ENCODE measurements at places on chromosomes 6 and 20.

DNA sequence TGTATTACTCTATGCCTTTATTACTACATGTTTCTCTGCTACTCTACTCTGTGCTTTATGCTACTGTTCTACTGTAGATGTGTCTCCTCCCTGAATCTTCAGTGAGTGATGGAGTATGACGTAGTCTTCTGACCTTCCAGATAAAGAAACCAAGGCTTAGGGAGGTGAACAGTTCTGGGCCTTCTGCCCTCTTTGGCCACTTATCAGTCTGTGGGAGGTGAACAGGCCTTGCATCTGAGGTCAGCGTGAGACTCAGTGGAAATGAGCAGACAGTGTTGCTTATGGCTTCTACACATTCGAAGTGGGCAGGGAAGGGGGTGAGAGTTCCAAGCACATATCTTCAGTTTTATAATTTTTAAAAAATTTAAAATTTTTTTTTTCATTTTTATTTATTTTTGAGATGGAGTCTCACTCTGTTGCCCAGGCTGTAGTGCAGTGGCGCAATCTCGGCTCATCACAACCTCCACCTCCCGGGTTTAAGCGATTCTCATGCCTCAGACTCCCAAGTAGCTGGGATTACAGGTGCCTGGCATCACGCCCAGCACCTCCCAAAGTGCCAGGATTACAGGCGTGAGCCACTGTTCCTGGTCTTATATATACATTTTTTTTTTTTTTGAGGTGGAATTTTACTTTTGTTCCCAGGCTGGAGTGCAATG, 24.2 kb downstream of the MYBL2 start:
- DNase-seq = no peak

DNA sequence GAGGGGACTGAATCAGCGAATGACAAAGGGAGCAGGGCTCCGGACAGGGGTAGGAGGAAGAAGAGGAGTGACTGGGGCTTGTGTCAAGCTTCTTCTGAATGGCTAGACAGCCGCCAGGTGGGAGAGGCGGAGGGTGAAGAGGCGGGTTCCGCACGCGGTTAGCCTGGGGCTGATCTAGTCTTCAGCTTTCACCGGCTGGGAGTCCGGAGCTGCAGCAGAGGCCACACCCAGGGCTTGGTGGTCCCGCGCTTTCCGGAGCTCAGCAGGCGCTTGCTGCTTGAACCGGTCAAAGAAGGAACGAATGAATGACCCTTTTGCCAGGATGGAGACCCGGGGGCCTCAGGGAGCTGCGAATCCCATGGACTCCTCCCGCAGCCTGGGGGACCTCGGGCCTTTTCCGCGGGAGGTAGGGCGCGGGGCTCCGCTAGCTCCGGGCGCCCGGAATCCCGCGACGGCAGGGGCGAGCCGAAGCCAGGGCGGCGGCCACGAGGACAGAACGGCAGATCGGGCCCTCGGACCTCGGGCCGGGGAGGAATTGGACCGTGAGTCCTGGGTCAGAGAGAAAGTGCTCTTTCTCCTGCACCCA, at the start of gene C6orf141:
C6orf141 (plus strand) TSS at position 177 of the 586 bp plus-strand sequence; CDS start at position 302, 125 bp downstream.
- no peak for DNase-seq

GRCh38 chr6:54578261-54578660, 268.3 kb upstream of the FAM83B start:
- no peak for DNase-seq

- no peak for DNase-seq
These were observed 107.6 kb downstream of the THBS2 start for GRCh38 chr6:169145991-169146501.

GRCh38 chr6:143252961-143253360, 192.3 kb downstream of the AIG1 start:
- no peak for DNase-seq

DNA sequence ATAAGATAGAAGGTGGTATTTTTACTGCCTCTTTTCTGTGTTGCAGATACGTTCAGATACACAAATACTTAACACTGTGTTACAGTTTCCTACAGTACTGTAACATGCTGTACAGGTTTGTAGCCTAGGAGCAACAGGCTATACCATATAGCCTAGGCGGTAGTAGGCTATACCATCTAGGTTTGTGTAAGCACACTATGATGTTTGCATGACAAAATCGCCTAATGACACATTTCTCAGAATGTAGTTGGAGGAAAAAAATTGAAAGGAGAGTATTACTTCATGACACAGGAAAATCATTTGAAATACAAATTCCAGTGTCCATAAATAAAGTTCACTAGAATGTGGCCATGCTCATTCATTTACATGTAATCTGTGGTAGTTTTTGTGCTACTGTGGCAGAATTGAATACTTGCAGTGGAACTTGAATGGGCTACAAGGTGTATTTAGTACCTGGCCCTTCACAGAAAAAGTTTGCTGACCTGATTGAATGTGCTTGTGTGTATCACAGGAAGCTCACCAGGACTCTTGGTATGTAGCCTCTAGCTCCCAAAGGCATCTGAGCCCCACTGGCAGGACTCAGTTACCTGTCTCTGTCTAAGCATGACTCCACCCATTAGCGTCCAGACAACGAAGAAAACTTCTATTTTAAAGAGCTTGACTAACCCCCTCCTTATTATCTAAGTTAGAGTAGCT, 18.8 kb downstream of the TOP1 start:
- DNase-seq = no peak

GRCh38 chr6:52221302-52221701, 23.0 kb downstream of the IL17F start:
- DNase-seq = no peak

DNA sequence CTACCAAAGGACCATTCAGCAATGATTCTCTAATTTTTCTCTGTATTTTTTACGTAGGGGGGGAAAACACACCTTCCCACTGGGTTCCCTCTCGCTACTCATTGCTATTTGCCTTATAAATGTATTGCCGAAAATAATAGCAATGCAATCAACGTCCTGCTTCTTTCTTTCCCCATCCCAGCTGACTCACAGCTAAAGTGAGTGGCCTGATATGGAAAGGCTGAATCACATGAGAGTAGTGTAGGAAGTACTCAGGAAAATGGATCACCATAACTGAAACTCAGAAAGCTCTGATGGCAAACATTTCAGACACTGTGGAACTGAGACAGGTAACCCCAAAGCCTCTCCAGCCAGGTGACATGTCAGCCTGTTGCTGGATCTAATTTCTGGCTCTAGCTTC, 49.3 kb upstream of the SRPK1 start:
- DNase-seq = no peak

DNA sequence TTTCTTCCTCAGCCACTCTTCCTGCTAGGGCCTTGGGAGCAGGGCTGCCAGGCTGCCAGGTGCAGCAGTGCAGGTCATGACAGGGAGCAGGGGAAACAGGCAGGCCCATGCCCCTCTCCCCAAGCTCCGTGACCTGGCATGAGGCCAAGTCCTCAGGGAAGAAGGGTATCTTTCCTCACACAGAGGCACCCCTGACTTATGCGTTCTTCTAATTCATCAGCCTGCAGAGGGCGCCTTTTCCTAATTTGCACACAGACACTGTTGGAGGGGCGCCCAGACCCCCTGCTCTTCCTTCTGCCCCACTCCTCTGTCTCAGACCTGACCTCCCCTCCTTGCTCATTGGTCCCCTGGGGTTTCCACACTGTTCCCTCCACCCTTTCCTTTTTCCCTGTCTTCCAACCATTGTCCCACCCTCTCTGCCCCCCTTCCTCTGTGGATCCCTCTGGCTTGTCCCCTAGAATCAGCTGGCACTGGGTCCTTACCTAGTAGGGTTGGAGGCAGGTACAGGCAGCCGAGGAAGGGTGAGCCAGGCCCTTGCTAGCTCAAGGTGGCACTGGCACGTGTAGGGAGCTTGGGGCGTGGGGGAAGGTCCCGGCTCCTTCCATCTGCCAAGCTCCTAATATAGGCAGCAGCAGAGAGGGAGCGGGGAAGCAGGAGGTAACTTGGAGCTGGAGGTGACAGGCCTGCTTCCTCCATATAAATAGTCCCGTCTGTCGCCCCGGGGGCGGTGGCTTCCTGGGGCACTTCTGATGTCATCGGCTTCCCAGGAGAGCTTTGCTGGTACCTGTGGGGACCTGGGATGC, 154.9 kb upstream of the MLN start:
- peak; percentile 88 for DNase-seq

DNA sequence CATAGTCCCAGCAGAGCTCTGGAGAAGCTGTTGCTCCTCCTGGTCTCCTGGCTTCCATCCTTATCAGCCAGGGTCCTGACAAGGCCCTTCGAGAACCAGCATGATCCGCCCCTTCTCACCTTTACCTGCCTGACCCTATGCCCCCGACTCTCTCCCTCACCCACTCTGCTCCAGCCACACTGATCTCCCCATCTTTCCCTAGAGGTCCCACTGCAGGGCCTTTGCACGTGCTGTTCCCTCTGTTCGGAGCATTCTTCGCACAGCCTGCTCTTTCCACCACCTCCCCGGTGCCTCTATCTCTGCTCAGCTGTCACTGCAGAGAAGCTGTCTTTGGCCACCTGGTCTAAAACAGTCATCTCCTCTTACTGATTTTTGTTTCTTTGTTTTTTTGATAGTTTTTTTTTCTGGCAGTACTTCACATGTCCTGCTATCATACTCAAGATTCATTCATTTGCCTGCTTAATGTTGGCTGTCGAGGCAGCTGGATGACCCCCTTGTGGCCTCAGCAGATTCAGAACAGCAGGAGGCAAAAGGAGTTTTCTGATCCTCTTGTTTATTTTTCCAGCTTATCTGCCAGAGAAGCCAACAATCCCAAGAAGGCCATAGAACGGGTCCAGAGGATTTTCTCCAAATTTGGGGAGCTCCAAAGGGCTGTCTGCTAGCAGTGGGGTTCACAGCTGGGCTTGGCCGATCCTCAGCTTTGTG, 1.6 kb upstream of the PTGIS start:
- DNase-seq = no peak

DNA sequence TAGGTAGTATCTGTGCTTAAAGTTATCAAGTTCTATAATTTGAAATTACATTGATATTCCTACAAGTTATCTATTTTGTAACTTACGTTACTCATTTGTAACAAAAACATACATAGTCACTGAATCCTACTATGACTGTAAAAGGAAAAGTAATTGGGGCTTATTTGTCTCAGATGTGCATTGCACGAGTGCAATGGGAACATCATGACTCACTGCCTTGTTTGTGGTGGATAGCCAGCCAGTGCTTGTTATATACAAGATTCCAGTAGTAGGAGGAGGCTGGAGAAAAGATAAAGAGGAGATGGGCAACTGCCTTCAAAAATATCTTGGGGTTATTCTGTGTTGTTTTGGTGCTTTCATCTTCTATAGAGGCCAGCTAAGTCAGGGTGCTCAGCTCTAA, 164.1 kb downstream of the RNF144B start:
- no peak for DNase-seq

DNA sequence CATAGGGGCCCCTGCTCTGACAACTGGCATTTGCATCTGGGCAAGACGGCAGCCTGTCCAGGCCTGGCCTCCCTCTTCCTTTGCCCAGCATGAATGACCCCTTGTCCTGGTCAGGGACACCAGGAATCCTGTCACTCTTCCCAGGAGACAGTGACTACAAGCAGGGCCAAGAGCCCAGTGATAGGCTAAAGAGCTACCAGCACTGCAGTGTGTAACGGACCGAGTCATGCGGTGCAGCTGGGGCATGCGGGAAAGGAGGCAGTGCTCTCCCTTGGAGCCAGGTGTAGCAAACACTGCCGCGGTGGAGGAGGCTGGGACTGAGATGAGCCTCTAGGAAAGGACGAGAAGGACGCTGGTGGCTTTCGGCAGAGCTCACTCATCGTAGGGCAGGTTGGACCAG, 38.7 kb upstream of the DSP start:
- no peak for DNase-seq

DNA sequence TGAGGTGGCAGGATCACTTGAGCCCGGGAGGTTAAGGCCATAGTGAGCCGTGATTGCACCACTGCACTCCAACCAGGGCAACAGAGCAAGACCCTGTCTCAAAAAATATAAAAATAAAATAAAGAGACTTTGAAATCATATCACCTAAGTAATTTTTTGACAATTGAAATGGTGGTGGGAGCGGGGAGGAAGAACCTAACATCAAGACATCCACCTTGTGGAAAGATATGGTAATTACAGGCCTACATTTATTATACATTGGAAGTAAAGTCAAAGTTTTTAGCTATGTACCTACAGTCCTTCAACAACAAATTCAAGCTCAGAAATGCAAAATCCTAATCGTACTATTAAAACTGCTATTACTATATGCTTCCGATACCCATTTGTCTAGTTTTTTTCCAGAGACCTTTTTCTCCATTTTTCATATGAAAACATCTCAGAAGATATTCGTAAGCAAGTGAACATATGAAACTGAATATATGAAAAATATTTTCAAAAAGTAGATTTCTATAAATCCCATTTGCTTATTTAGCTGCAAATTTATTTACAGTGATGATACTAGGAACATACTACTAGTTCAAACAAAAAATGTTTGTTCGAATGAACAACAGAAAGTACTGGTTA, 83.3 kb downstream of the SYCP2 start:
- no peak for DNase-seq

DNA sequence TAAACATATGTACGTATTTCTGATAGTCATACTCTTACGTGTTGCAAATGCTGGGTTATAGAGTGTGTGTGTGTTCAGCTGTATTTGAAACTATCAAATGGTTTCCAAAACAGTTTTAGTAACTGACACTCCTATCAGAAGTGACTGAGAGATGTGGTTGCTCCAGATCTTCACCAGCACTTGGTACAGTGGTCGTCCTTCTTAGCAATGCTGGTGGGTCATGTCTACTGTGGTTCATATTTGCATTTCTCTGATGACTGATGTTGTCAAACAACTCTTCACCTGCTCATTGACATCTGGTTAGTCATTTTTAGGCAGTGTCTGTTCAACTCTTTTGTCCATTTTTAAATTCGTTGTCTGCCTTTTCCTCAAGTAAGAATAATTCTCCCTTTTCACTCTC, 259.3 kb downstream of the KIF16B start:
- no peak for DNase-seq

- DNase-seq = no peak
These were observed 54.2 kb upstream of the TAB2 start for GRCh38 chr6:149263321-149263720.

- no peak for DNase-seq
These were observed 35.0 kb downstream of the BTBD9 start for GRCh38 chr6:38604700-38605099.

DNA sequence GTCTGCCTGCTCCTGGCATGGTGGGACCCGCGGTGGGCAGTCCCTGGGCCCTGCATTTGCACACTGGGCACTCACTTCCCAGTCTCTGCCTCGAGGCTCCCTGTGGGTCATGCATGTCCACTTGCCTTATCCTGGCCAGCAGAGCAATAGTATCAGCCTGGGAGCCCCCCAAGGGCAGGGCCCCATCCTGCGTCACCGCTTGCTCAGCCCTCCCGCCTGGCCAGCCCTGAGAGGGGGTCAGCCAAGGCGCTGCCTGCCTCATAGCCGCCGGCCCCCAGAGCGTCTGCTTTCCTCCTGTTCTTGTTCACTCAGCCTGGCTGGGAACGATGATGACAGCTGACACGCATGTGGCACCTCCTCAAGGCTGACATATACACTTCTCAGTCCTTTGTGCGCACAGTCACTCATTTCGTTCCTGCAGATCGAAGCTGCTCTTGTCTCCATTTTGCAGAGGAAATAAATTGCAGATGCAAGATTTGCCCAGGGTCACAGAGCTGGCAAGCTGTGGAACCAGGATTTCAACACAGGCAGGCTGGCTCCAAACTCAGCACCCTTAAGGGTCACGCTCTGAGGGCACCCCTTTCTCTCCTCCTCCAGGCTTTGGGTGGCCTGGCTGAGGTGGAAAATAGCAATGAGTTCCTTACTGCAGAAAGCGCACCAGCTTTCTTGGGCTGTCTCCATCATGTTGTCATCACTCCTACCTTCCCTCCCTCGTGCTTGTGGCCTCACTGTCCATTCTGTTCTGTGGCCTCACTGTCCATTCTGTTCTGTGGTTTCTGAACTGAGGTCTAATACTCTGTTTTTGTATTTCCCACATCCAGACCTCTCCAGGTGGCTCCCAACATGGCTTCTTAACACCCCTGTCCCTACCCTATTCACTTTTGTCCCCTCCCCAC, 17.2 kb downstream of the KCNK17 start:
- DNase-seq = no peak

Data from DMS 273 treated with DMSO at 0.1 percent for 48 hours (cell line).